Activated CD4-positive, alpha-beta memory T cell treated with anti-CD3 and anti-CD28 coated beads for 36 hours (primary cell): ENCODE measurements at places on chromosomes 13 and 19. TPM values are rescaled to one million over a fixed set of nuclear protein-coding genes. Genes with fewer than 3 reads are reported as not detected.

ATP1A3 gene
- total RNA-seq: 0.85 TPM

GRCh38 chr13:105436943-105437342 lies 1098.5 kb downstream of the EFNB2 start:
- DNase-seq: no peak

DNA sequence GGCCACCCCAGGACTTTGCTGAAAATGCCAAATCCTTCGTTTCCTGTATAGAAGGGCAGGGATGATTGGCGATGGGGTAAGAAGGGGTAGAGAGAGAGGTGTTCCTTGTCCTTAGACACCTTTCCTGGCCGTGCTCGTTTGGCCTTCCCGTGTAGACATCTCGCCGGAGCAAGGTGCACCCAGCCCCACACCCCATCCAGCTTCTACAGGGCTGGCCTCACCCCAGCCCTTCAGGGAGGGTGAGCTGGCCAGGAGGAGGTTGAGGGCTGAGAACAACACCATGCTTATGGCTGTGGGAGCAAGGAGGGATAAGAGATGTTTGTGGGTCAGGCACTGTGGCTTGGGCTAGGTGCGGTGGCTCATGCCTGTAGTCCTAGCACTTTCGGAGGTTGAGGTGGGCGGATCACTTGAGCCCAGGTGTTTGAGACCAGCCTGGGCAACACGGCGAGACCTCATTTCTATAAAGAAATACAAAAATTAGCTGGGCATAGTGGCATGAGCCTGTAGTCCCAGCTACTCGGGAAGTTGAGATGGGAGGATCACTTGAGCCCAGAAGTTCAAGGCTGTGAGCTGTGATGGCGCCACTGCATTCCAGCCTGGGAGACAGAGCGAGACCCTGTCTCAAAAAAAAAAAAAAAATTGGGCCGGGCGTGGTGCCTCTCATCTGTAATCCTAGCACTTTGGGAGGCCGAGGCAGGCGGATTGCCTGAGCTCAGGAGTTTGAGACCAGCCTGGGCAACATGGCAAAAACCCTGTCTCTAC lies 15.5 kb downstream of the SMARCA4 start:
- no peak for DNase-seq

- peak; percentile 61 for DNase-seq
Measured at GRCh38 chr19:49231389-49231788, 73.8 kb downstream of the TRPM4 start.

GRCh38 chr19:33387351-33388230 lies 14.1 kb downstream of the CEBPG start:
- no peak for DNase-seq

DNA sequence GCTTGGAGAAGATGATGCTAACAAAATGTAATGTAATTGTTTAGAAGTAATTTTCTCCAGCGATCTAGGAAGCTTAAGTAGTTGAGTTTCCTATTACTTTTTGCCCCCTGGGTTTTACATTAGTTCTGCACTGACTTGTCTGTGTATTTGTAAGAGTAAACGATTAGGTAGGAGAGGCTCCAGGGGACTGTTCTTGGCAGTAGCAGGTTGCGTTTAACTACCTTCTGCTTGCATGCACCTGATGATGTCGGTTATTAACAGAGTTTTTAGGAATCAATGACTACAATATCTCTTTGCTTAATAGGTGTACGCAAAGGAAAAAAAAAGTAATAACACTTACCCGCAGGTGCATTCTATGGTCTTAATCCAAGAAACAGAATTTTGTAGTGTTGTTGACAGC lies 18.3 kb upstream of the UGGT2 start:
- no peak for DNase-seq
